ENCODE measurements at places on chromosomes 3 and 15.
A peak's percentile ranks its signal among the peaks of the same experiment; 100 is the strongest.

DNA sequence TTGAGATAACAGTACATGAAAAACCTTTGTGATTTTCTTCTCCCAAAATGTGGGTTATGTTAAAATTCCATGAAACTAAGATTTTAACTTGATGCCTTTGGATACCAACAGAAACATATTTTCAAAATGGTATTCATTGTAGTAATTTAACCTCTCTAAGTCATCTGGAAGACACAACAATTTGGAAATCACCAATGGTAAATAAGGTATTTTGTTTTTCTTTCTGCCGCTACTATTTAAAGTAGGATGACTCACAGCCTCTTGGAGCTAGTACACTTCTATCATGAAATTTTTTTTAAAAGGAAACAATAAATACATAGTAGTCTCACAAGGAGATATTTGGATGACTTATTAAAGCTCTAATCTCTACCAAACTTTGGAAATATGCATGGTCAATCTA lies 291.6 kb upstream of the VEPH1 start:
- peak; percentile 40 for DNase-seq

GRCh38 chr3:154273381-154273780 lies 50.9 kb downstream of the DHX36 start:
- no peak for DNase-seq

DNA sequence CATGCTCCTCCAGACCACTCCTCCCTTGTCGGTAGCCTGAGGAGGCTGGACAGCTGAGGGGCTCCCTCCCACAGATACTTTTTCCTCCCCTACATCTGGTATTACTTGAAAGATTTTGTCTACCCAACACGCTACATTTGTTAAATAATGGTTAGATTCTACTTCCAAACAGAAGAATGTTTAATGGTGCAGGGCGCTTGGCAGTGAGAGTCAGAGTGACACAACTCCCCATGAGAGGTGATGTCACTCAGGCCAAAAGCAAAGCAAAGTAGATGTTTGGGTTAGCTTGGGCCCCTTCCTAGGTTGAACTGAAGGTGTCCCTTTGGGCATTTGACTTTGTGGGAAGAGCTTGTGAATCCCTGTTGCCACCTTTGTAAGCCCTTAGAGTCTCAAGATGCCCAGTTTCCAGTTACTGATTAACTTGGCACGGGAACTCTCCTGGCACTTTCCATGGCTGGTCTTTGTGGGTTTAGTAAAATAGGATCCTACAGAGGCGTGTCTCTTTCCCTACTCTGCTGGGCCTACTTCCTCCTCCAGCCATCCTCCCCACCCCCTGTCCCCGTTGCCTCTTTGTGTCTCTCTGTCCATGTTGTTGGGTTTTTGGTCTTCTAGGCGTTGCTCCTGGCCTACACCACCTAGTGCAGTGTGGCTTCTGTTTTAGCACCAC lies 5.6 kb downstream of the LIMD1 start:
- no peak for DNase-seq

DNA sequence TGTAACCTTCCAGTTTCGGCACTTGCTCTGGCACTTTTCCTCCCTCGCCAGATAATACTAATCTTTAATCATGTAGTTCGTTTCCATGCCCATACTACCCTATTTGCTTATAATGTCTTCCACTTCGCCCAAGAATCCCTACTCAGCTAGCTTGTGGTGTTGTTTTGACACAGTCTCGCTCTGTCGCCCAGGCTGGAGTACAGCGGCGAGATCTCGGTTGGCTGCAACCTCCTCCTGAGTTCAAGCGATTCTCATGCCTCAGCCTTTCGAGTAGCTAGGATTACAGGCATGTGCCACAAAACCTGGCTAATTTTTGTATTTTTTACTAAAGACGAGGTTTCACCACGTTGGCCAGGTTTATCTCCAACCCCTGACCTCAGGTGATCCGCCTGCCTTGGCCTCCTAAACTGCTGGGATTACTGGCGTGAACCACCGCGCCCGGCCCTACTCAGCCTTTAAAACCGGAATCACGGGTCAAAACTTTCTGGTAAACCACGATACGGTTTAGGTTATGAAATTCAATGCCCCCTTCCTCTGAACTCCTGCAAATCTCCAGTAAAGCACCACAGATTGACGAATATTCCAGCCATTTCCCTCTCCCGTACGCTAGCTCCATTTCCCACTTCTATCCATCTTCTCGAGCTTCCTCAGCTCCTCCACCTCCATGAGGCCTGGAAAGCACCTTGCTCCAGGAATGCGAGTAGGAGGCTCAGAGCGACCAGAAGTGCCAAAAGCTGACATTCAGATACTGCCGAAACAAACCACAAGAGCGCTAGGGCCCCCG lies 878 bp upstream of the RAD51 start:
- DNase-seq = no peak

DNA sequence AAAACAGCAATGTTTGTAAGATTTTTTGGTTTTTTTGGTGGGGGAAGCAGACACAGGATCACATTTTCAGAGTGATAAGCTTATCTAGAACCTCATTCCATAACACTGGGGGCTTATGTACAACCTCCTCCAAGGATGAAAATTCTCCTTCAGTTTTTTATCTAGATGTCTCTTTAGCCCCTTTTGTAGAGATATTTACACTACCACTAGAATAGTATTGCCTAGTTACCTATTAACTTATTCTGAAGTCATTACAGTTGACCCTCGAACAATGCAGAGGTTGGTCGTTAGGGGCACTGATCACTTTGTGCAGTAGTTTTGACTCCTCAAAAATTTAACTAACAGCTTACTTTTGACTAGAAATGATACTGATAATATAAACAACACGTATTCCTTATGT lies 32.8 kb downstream of the IFT57 start:
- DNase-seq = no peak

- no peak for DNase-seq
Measured at GRCh38 chr3:45612918-45613602, 18.5 kb downstream of the LIMD1 start.

DNA sequence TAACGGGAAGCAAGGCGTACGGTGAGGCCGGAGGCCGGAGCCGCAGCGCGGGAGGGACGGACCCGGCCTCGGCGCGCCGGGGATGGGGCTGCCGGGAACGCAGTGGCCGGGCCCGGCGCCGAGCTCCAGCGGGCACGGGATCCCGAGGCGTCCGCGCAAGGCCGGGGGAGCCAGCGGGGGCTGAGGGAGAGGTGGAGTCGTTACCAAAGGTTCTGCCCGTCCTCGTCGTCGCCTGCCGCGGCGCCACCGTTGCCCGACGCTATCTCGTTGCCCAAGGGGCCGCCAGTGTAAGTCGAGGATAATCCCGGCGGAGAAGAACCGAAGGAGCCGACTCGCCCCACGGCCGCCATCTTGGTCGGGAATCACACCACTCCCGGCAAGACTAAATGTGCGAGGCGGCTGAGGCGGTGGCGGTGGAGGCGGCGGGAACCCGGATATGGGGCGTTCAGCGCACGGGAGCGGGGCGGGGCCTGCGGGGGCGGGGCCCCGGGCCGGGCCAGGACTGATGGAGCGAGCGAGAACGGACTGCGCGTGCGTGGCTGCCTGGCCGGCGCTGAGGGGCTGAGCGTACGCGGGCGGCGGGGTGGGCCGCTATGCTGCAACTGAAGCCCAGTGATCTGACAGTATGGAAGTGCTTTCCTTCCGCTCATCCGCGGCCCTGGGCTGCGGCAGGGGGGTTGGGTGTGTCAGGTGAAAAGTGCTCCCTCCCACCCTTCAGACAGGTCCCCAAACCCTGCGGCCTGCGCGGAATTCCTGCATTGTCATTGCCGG lies at the start of gene DYNC1LI1:
DYNC1LI1 (minus strand) TSS at position 438 of the 771 bp plus-strand sequence; CDS start at position 350, 88 bp downstream.
- DNase-seq = peak; percentile 93

GRCh38 chr3:132536442-132537153 lies 60.5 kb upstream of the ACKR4 start:
- DNase-seq = peak; percentile 14

DNA sequence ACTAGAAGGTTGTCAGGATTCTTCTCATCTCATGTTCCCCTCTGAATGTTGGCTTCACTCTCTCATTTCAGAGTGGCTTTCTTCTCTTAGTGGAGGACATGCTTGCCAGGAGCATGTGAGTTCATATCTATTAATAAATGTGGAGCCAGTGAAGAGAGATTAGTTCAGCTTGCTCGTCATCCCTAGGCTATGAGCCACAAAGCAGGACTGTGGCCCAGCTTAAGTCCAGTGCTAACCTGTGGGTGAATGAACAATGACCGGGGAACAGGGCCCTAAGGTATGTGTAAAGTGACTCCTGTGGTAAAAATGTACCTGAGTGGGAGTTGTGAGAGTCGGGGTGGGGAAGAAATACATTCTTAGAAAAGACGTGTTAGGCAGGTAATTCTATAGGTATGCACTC lies 96.9 kb upstream of the TBL1XR1 start:
- DNase-seq = peak; percentile 13

DNA sequence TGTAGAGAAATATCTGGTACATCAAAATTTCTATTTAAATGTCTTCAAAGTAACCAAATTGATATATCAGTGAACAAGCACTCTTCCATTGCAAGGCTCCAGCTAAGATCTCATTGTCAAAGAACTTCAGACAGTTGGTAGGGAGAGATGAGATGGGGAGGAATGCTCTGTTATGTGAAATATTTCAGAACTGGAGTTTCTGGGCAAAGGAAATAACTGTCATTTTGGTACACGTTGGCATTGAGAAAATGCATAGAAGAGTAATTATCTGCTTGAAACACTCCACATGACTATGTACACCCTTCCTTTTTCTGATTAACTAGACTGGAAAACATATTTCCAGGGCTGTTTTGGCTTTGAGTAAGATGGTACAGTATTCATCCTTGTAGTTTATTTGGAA lies 297.5 kb upstream of the RASGRP1 start:
- no peak for DNase-seq

GRCh38 chr3:14685179-14685578 lies 10.2 kb downstream of the C3orf20 start:
- no peak for DNase-seq

DNA sequence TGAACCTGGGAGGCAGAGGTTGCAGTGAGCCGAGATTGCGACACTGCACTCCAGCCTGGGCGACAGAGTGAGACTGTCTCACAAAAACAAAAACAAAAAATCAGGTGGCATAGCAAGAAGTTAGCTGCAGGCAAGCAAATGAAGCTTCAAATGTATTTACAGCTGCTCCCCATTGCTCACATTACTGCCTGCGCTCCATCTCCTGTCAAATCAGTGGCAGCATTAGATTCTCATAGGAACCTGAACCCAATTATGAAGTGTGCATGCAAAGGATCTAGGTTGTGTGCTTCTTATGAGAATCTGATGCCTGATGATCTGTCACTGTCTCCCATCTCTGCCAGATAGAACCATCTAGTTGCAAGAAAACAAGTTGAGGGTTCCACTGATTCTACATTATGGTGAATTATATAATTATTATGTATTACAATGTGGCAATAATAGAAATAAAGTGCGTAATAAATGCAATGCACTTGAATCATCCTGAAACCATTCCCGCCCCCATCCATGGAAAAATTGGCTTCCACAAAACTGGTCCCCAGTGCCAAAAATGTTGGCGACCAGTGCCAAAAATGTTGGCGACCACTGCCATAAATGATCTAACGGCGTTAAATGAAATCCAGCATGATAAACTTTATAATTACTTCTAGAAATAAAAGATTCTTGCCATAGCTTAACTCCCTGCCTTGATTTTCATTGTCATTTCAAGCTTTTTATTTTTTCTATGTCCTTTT lies 616.7 kb upstream of the NAALADL2 start:
- DNase-seq = peak; percentile 5

DNA sequence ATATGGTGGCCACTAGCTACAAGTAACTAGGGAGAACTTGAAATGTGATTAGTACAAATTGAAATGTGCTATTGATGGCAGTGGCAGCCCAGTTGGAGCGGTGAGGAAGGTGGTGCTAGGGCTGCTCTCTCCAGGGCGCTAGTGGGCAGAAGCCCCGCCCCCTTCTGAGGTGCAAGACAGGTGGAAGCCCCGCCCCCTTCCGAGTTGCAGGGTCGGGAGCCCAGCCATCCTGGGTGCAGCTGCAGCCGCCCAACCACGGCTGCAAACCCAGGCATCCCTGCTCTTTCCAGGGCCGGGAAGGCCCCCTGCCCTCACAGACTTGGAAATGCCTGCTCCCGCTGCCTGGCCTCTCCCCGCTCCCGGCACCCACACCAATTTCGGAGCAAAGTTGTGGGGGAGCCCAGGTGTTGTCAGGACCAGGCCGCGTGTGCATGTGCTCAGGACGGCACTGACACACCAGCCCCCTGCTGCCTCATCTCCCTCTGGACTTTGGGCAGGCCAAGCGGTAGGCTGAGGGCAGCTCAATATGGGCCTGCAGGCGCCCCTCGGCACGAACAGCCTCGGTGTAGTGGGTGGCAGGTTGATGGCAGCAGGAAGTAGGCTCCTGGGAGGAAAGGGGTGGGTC lies 10.0 kb downstream of the ATR start:
- DNase-seq = no peak

- no peak for DNase-seq
Measured at GRCh38 chr15:54839379-54839778, 357.4 kb downstream of the RSL24D1 start.

DNA sequence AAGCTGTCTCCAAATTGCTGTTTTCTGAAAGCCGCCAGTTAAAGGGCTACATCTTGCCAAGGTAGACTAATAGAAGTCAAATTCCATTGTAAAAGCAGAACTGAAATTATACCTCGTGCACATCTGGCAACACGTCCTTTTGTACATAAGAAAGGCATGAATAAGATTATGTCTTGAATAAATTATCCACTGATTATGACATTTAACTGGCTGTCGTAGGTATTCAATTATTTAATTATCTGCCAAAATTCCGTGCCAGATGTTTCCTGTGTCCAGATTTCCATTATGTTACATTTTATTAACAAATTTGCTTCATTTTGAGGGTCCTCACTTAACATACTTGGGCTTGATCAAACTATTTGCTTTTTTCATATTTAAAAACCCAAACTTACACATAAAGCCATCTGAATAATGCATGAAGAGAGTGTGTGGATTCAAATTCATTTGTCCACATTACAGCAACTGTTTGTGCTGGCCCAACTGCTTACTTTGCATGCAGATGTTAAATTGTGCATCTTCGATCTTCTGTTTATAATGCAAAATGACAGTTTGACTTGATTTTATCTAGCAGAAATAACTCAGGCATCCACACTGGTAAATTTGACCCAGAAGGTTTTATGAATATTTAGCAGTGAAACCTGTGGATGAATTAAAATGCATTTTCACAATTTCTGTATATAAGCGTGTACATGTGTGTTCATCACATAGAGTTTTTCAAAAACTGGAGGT lies 701.5 kb downstream of the ZNF385D start:
- no peak for DNase-seq

GRCh38 chr3:133895208-133896001 lies at the start of gene RAB6B:
RAB6B (minus strand) TSS chr3:133895882; CDS start chr3:133895466, 416 bp downstream.
- DNase-seq = peak; percentile 39

- DNase-seq = no peak
Measured at GRCh38 chr3:64225695-64226499, 631 bp upstream of the PRICKLE2 start.

DNA sequence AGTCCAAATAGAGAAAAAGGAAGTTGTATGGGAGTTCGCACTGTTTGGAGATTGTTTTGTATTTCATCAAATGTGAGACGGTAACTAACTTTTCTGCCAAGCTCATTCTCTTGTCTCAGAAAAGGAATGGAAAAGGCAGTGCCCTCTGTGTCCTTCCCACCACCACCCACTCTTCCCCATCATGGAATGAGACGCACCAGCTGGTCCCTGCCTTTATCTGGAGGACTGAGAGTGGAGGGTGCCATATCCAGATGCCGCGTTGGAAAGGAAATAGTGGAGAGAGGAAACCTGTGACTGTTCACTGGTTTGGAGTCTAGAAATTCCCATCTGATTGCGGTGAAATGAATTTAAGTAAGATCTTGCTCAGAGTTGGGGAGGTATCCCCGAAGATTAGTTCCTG lies 3.7 kb upstream of the CCK start:
- DNase-seq = no peak

GRCh38 chr3:98966434-98966833 lies 64.9 kb upstream of the DCBLD2 start:
- no peak for DNase-seq
